ENCODE measurements at places on chromosomes 4 and X.

DNA sequence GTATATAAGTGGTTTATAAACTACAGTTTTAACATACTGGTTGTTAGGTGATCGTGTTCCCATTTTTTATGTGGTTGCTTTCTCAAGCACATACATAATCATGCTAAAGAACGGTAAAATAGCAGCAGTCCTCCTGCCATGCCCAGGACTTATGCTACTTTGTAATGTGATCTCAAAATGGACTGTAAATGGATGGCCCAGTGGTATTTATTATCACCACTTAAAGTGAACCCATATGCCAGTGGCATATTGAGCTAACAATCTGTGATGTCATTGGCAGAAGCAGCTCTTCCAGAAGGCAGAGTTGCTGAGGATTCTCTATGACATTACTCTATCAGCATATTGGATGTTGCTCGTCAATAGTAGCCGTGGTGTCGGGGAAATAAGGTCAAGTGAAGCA lies 28.6 kb downstream of the ANK2 start:
- no peak for DNase-seq

GRCh38 chrX:110267874-110268273 lies 50.0 kb downstream of the AMMECR1 start:
- DNase-seq = no peak

DNA sequence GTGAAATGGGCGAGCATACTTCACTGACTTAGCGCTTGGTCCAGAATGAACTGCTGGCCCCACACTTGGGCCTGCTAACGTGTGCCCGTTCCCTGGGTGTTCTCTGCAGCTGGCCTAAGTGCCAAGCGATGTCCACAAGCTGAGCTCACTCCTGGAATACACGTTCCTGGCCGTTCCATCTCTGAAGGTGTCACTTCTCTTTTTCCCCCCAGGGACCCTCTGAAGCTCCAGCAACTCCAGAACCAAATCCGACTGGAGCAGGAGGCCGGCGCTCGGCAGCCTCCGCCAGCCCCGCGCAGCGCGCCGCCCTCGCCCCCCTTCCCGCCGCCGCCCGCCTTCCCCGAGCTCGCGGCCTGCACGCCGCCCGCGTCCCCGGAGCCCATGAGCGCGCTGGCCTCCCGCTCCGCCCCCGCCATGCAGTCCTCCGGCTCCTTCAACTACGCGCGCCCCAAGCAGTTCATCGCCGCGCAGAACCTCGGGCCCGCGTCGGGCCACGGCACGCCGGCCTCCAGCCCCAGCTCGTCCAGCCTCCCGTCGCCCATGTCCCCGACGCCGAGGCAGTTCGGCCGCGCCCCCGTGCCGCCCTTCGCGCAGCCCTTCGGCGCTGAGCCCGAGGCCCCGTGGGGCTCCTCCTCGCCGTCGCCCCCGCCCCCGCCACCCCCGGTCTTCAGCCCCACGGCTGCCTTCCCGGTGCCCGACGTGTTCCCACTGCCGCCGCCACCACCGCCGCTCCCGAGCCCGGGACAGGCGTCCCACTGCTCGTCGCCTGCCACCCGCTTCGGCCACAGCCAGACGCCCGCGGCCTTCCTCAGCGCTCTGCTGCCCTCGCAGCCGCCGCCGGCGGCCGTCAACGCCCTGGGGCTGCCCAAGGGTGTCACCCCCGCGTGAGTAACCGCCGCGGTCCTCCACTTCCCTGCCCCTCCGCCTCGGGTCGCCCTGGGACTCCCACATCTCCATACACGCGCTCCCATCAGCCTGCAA lies 132.3 kb downstream of the CBR4 start:
- DNase-seq = no peak

DNA sequence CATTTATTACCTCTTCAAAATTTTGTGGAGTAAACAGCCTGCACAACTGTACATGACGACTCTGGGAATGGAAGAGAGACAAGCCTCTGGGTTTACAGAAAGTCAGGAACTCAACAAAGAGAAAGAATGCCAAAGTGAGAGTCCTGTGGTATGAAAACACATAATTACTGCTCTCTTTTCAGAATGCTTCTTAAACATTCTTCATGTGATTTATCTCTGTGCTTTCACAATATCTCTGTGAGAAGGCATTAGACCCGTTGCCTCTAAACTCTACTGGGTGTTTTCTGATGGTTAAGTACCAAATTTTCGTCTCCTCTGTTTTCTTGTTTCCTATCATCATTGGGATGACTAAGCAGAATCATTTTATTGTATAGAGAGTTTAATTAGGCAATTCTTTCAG lies 966.6 kb upstream of the SLIT2 start:
- DNase-seq = no peak

DNA sequence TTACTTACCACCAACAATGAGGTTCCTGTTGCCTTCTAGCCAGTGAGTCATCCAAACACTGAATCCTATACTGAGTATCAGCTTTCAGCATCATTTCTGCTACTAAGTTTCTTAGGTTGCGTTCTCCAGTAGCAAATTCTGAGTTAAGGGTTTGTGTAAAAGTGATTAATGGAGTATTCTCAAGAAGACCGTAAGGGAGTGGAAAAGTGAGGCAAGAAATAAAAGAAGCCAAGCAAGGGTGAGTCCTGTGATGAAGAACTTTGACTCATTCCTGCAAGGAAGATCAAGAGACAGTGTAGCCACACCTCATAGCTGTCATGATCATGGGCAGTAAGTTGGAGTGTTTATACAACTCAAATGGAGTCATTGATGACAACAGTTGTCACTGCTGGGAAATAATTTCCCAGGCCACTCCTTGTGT lies 446.2 kb downstream of the RAPGEF2 start:
- DNase-seq = no peak

GRCh38 chr4:47494124-47494430 lies 9.0 kb downstream of the ATP10D start:
- no peak for DNase-seq

DNA sequence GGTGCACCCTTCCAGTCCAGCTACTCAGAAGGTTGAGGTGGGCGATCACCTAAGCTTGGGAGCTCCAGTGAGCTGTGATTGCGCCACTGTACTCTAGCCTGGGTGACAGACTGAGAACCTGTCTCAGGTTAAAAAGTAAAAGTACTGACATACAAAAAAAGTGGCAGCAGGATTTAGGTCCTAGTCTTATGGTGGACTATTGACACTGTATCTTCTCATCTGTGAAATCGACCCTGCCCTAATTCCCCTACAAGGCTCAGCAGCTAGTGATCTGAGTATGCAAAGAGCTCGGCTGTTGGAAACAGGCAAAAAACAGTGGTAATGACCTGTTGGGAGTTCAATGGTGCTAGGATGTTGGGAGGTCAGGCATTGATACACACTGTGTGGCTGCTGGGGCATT lies 57.0 kb downstream of the LEF1 start:
- no peak for DNase-seq

Measured in GF-D8 (cell line).